A549 treated with ZK216348 at 1 μM for 4 hours (cell line): ENCODE measurements at places on chromosomes 11 and 22. TPM values are rescaled to one million over a fixed set of nuclear protein-coding genes. Genes with fewer than 3 reads are reported as not detected.

Gene TMEM132A
- 78.7 to 153 TPM (median 149 TPM) in 5 replicates for total RNA-seq

Gene CD6
- 0.08 to 0.38 TPM (median 0.24 TPM) in 4 of 5 replicates, not detected in the other for total RNA-seq

Gene KRTAP5-2
- not detected in 5 replicates for total RNA-seq

Gene ZNF215
- total RNA-seq = 1.0 to 1.7 TPM (median 1.2 TPM) in 5 replicates

Gene OR51E2
- total RNA-seq = not detected in 5 replicates

Gene JHY
- 3.2 to 4.4 TPM (median 3.8 TPM) in 5 replicates for total RNA-seq

Gene CDKN1C
- 2.0 to 3.7 TPM (median 2.6 TPM) in 5 replicates for total RNA-seq

Gene GGT1
- total RNA-seq = 62.1 to 120 TPM (median 102 TPM) in 5 replicates

Gene NCAM1
- not detected in 5 replicates for total RNA-seq

Gene MAJIN
- total RNA-seq = not detected in 5 replicates

Gene PIH1D2
- 0.65 to 1.8 TPM (median 1.2 TPM) in 5 replicates for total RNA-seq

Gene TIGD3
- total RNA-seq = 0.39 to 1.2 TPM (median 1.1 TPM) in 5 replicates

Gene PHLDA2
- total RNA-seq = 67.6 to 139 TPM (median 116 TPM) in 5 replicates

Gene MRGPRX4
- total RNA-seq = not detected in 5 replicates

Gene OR52I1
- total RNA-seq = not detected in 5 replicates

Gene MFRP
- not detected in 5 replicates for total RNA-seq

Gene SYCE3
- total RNA-seq = not detected in 5 replicates

Gene GRIK4
- not detected in 5 replicates for total RNA-seq

Gene OR56A1
- total RNA-seq = not detected in 5 replicates

Gene KCNQ1
- 0.62 to 1.0 TPM (median 0.71 TPM) in 4 of 5 replicates, not detected in the other for total RNA-seq

Gene OR4D5
- total RNA-seq = not detected in 5 replicates

Gene ADM2
- total RNA-seq = 0.27 to 0.84 TPM (median 0.69 TPM) in 5 replicates

Gene HEPHL1
- total RNA-seq = not detected in 5 replicates

Gene SLC37A2
- 0.06 to 0.14 TPM (median 0.08 TPM) in 4 of 5 replicates, not detected in the other for total RNA-seq

Gene PARVG
- not detected in 5 replicates for total RNA-seq

Gene HOATZ
- not detected in 5 replicates for total RNA-seq

Gene CECR2
- total RNA-seq = 0.08 to 0.14 TPM (median 0.12 TPM) in 5 replicates

Gene MYEOV
- total RNA-seq = 97.8 to 134 TPM (median 127 TPM) in 5 replicates
